ENCODE measurements at places on chromosomes 5 and 9.
A peak's percentile ranks its signal among the peaks of the same experiment; 100 is the strongest.

DNA sequence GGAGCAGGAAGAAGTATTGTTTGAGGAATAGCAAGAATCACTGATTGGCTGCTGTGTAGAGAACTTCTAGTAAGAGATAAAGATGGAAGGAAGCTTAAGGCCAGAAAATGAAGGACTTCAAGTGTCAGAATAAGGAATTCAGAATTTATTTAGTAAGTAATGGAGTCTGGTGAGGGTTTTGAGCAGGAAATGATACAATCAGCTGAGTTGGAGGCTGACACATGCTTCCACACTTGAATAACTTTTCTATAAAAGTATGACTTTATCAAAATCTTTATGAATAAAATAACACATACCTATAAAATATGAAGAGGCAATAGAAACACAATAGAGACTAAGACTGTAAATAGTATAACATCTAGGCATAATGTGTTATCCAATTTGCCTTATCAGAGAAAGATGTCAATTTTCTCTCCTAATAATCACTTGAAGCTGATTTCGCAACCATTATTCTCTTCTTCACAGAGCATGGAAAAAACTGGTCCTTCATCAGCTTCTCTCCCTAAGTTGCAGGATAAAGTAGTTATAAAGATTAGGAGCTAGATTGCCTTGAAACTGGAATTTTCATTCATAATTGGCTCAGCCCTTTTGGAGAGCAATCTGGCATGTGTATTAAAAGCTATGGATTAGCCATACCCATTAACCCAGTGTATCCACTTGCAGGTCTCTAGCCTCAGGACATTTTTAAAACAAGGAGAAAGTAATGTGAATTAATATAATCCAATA is 143.4 kb downstream of the ZNF608 start:
- no peak for DNase-seq

GRCh38 chr5:160271396-160271795 is 41.0 kb downstream of the CCNJL start:
- peak; percentile 51 for DNase-seq

DNA sequence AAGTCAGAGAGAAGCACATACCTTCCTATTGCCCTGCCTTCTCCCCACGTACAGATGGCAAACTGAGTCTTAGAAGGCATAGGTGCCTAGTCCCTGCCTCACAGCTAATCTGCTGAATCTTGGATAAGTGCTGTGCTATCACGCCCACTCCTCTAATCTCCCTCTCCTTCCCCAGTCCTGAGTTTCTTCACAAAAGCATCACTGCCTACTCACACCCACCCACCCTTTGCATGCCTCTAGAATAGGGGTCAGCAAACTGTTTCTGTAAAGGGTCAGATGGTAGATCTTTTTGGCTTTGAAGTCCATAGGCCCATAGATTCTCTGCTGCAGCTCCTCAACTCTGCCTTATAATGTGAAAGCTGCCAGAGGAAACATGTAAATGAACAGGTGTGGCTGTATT is 23.2 kb upstream of the JADE2 start:
- no peak for DNase-seq

GRCh38 chr5:17167171-17167891 is 50.1 kb upstream of the BASP1 start:
- DNase-seq: no peak

GRCh38 chr9:99401680-99402504 is 179.8 kb downstream of the SEC61B start:
- DNase-seq: no peak

GRCh38 chr5:33300209-33300742 is 140.5 kb upstream of the TARS1 start:
- DNase-seq: peak; percentile 41

DNA sequence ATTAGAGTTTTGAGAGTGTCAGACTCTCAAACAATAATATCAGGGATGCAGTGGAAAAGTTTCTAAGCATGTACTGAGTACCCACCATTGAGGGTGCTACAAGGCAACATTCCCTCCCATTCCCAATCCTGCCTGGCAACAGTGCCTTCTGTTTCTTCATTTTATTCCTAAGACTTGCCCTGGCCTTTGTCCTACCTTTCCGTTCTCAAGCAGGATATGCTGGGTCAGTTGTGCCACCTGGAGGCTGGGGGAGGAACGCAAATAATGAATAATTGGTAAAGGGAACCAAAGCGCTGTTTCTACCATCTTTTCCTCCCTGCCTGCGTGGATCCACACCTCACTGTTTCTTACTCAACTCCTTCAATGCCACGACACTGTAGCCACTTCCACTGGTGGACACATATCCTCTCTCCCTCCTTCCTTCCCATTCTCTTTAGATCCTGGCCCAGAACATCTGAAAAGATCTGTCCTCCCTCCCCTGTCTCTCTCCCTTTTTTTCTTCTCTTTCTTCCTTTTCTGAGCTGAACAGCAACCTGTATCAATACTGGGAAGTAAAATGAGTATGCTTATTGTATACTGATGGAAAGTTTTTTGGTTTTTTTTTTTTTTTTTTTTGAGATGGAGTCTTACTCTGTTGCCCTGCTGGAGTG is 149.5 kb downstream of the C9orf152 start:
- DNase-seq: peak; percentile 74

GRCh38 chr5:144644317-144644716 is 473.6 kb downstream of the KCTD16 start:
- no peak for DNase-seq

GRCh38 chr9:26437056-26437711 is 455.4 kb downstream of the CAAP1 start:
- DNase-seq: no peak

- DNase-seq: no peak
Measured at GRCh38 chr5:61532983-61533382, 200.9 kb downstream of the ZSWIM6 start.

- DNase-seq: no peak
Measured at GRCh38 chr9:108156270-108156998, 666.9 kb upstream of the KLF4 start.

DNA sequence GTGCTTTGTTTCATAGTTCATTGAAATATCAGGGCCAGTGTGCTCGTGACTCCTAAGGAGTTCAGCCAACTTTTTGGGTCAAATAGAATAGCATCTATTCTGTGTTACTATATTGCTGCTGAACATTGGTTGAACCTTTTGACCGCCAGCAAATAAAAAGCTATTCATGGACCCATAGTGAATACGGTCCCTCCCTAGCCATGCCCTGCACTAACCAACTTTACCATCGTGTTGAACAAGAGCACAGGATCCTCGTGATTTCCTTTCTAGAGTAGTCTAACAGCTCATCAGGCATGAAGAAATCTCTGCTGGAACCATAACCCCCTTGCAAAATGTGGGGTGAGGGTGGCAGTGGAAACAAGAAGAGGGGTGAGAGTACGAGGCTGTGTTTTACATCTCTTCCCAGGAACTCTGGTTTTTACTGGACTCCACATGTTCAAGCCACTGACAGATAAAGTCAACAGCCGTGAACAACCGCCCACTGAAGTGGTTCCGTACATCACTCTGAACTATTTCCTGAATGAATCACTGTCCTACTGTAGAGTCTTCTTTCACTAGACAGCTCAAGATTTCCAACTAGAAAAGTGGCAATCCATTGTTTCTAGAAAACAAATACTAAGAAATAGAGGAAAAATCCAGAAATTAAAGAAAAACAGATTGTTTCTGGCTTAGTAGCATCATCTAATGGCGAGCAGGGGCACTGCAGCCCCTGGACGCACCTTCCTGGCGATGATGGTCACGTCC is 70.1 kb upstream of the SPATA31E1 start:
- DNase-seq: peak; percentile 49

DNA sequence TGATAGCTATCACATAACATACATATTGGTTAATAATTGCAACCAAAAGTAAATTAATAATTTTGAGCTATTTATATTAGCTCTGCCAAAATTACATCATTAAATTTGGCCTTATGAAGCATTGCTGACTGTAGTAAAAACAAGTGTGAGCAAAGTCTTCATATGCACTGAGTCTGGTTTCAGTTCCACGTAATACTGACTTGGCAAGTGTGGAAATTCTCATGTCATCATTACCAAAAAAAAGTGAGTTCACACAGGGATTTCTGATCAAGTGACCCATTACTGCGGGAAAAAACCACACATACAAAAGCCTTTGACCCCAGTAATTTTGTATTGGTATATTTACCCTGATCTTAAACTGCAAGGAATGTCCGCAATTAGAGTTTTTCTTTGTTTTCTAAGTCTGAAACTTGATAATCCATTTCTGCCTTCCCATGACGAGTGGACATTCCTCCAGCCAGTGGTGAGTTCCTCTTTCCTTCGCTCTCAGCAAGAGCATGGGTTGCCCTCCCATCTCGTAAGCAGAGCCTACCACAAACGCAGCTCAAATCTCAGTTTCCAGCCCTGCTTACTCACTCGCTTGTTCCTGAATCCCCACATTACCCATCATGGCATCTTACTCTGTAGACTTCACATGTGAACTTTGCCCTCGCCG is 220.2 kb upstream of the DMRT1 start:
- no peak for DNase-seq

GRCh38 chr5:55022450-55022849 is 1.6 kb upstream of the GZMK start:
- DNase-seq: no peak

DNA sequence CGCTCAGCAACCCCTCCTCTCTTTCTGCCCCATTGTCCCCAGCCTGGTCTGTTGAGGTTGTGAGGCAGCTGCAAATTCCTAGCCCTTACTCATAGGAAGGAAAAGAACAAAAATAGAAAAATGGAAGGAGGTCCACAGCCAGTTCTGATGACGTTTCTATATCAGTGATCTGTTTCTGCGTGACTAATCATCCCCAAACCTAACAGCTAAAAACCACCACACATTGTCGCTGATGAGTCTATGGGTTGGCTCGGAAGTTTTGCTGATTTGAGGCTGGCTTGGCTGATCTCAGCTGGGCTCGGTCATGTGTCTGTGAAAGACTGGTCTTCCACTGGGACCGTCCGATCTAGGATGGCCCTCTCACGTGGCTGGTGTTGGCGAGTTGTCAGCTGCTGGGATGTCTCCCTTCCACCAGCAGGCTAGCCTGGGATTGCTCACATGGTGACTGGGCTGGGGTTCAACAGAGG is 200.6 kb upstream of the ZNF618 start:
- DNase-seq: no peak

GRCh38 chr9:121974421-121974820 is 118.7 kb downstream of the TTLL11 start:
- no peak for DNase-seq

GRCh38 chr9:86965636-86966395 is 18.5 kb upstream of the GAS1 start:
- no peak for DNase-seq

DNA sequence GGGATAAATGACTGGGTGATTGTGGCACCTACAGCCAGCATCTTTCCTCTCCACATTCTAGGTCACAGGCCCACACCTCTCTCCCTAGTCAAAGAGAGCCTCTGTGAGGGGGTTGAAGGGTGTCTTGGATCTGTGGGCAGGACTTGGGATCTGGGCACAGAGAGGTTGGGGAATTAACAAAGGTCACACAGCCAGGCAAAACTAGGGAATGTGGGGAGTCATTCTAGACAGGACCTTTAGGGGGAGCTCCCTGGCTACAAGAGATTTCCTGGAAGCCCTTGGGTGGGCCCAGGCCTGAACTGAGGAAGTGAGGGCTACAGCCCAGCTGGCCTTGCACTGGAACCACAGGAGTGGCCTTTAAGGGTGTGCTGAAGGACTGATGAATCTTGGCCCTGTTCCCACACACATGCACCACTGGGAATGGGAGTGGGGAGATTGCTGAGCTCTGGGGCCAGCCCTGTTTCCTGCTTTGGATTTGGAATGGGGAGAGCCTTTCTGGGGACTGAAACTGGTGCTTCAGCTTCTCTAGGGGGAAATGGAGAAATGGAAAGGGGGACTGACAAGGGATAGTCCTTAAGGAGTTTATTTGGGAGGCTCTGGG is 12.4 kb upstream of the CXXC5 start:
- DNase-seq: no peak

GRCh38 chr9:126490214-126490631 is 123.5 kb upstream of the LMX1B start:
- DNase-seq: peak; percentile 21

- DNase-seq: no peak
Measured at GRCh38 chr9:84438391-84438790, 97.8 kb upstream of the SLC28A3 start.

DNA sequence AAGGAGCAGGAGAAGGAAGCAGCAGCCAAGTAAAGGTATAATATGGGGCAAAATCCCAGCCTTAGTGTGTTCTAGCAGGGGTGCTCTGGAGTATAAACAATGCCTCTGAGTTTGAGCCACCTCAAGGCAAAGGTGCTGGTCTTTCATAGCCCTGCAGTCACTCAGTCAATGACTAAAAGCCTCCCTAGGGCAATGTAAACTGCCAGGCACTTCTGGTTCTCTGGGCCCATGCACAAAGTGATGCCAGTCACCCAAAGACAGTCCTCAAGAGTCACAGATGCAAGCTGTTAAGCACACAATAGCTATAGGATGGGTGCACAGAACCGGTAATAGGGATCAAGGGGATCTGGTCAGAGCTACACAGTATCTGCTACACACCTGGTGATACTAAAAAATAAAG is 12.6 kb downstream of the ZBTB5 start:
- no peak for DNase-seq

GRCh38 chr5:158264264-158264663 is 405.3 kb upstream of the CLINT1 start:
- no peak for DNase-seq

DNA sequence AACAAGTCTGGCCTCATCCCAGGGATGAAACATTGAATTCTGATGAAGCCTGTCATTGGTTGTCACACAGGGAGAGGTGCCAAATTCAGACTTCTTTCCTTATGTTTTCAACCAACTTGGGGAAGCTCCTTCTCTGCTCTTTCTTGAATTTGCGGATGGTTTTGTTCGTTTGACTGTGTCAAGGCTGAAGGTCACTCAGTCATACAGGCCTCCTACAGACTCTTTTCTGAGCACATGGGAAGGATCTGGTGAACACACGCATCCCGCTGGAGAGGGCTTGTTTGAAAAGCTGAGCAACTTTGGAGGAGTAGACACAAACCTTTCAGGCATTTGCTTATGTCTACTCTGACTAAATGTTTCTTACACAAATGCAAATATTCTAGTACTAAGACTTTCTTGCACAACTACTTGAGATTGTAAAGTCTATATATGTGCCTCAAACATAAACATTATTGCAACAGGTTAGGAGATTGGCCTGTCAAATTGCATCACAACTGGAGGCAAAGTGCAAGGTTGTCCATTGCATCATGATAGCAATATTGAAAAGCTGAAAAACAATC is 151.5 kb upstream of the NR3C1 start:
- DNase-seq: no peak

DNA sequence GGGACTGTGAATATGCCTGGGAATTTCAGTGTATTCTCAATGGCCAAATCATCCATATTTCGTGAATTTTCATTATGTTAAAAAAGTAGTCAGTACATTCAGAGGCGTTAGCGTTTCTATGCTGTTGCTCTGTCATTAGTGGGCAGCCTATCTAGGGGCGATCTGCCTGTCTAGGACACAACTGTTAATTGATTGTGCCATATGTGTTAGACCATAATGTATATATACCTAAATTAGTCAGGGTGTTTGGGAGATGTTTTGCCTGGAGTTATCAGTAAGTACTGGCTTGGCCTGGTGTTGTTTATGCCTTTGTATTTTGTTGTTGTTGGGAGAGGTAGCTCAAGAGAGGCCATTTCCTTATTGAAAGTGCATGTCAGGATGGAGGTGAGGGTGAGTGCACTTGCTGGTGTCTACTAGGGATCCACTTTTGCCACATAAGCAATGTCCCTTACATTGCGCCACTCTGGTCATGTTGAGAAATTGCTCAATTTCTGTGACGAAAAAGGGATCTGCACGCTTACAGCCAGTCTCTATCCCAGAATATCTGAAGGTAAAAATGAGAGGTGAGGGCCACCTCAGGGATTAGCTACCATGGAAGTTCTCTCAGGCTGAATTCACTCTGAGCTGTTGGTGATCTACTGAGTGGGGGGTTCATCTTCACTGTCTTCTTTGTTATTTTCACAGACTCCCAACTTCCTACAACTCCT is 123.3 kb downstream of the ST8SIA4 start:
- no peak for DNase-seq

Measured in activated naive CD4-positive, alpha-beta T cell treated with anti-CD3 and anti-CD28 coated beads for 36 hours (primary cell).